ENCODE measurements at places on chromosomes 11 and 22.

DNA sequence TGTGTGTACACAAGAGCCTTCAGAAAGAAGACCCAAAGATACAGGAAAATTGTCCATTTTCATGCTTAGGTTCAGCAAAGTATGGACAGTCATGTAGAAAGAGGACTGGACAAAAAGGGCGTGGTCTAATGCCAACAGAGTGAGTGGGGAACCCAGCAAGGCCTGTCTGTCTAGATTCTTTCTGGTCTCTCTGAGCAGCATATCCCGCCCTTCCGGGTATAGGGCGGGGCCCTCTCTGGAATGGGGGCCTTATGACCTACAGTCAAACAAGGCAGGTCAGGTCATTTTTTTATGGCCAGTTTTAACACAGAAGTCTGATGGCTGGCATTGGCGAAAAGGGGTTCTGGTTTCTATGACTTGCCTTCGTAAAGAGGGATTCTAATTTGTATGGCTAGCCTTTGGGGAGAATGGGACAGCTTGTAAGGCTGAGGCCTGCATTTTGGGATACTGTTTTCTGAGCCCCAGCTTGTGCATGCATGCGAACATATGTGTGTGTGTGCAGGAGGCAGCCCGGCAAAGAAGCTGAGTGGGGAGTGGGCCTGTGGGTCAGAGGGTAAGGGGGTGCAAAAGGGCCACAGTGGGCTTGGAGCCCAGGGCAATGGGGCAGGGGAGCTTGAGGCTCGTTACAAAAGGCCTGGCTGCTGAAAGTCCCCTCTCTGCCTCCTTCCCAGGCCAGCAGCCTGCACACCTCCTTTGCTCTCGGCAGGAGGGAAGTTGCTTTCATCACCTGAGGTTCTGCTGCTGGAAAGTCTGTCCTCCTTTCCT is 130.5 kb upstream of the B3GAT1 start:
- DNase-seq: no peak

GRCh38 chr11:76837696-76838677 is 22.7 kb upstream of the ACER3 start:
- no peak for DNase-seq

- DNase-seq: no peak
Observed at GRCh38 chr11:20275987-20276965, 87.2 kb upstream of the HTATIP2 start.

- DNase-seq: no peak
Observed at GRCh38 chr11:34302046-34302921, 55.5 kb downstream of the ABTB2 start.

- DNase-seq: no peak
Observed at GRCh38 chr11:68550485-68550817, 89.9 kb downstream of the PPP6R3 start.

GRCh38 chr11:70756756-70757155 is 358.4 kb downstream of the CTTN start:
- DNase-seq: no peak

DNA sequence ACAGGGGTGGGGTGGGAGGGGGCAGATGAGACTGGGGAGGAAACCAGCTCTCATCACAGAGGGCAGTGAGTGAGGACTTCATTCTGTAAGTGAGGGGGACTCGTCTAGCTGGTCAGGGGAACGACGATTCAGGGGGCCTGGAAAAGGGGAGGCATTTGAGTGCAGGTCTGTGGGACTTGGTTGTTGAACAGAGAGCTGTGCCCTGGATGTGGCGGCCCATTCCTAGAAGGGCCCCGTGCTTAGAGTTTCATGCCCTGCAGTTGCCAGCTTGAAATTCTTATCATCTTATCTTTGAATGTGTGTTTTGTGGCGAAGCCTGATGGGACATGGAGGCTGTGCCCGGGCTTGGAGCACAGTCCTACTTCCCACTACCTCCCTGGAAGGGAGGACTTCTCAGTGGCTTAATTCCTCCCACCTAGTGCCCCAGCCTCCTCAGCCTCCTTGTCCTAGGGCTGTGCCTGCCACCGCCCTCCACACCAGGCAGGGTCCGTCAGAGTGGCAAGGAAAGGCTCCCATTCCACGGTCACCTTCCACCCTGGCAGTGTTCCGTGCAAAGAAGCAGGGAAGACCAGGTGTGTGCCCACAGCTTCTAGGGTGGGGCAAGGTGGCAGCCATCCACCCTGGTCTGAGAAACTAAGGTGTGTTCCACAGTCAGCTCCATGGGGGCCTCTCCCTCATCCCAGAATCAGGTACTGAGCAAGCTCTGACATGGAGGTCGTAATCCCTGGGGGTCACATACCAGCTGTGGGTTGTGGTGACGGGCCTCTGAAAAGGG is 59.7 kb upstream of the LMO1 start:
- DNase-seq: no peak

DNA sequence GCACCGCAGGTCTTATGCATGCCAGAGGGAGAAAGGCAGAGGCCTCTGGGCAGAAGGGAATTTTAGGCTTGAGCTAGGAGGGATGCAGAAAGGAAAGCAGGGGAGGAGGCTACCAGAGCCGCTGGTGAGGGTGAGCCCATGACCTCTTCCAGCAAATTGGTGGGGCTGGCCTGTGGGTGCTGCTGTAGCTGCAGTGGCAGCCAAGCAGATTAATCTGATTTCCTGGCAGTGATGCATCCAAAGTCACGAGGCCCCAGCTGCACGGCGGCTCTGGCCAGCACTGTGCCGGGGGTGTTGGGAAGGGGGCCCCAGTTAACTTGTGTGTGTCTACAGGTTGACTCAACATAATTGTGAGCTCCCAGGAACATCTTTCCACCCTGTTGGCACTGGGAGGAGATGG is 41.4 kb upstream of the B3GAT1 start:
- DNase-seq: no peak

GRCh38 chr22:45254789-45255278 is 14.1 kb upstream of the KIAA0930 start:
- DNase-seq: no peak

DNA sequence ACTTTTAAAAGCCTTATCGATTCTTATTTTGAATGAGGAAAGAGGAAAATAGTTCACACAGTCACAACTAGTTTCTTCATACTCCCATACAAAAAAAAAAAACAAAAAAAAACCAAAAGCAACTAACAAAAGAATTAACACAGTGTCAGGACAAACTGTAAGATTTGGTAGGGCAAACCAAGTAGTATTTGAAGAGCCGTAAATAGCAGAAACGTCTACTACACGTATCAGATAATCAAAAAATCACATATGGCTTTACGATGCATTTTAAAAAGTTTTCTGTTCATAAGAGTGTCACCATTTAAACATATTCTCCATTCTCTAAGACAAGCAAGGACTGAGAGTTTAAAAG is 2.3 kb downstream of the PICALM start:
- no peak for DNase-seq

DNA sequence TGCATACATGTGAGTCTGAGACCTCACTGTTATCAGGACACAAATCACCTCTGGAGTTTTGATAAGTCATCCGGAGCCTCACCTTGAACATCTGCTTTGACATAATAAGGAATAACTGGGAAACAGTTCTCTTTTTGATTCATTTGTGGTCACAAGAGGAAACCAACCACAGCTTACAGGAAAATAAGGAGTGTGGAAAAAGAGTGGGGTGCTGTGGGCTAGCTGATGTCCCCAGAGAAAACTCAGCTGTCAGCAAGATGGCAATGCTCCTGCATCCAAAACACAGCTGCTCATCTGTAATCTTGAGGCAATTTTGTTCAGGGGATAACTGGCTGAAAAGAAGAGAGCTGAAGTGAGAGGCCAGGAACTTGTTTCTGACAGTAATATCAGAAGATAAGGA is 416.4 kb upstream of the SYN3 start:
- no peak for DNase-seq

- DNase-seq: no peak
Observed at GRCh38 chr11:118002541-118003423, 16.6 kb downstream of the IL10RA start.

DNA sequence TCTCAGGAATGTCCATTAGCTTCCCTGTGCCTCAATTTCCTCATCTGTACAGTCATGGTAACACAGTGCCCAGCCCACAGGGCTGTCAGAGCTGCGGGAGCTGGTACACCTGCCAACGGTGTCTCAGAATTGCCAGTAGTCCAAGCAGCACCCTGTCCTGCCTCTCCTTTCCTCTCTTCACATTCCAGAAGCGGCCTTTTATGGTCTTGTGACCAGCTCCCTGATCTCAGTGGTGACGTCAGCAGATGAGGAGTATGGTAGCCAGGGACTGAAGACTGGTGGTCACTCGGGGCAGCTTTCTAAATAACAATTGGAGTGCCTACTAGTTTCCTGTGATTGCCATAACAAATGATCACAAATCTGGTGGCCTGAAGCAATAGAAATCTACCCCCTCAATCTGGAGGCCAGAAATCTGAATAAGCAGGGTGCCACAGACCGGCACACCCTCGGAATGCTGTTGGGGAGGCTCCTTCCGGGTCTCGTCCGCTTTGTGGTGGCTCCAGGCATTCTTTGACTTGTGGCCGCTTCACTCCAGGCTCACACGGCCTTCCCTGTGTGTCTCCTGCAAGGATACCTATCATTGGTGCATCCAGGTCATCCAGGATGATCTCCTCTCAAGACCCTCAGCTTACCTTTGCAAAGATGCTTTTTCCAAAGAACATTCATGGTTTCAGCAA is 2.1 kb downstream of the FADD start:
- no peak for DNase-seq

DNA sequence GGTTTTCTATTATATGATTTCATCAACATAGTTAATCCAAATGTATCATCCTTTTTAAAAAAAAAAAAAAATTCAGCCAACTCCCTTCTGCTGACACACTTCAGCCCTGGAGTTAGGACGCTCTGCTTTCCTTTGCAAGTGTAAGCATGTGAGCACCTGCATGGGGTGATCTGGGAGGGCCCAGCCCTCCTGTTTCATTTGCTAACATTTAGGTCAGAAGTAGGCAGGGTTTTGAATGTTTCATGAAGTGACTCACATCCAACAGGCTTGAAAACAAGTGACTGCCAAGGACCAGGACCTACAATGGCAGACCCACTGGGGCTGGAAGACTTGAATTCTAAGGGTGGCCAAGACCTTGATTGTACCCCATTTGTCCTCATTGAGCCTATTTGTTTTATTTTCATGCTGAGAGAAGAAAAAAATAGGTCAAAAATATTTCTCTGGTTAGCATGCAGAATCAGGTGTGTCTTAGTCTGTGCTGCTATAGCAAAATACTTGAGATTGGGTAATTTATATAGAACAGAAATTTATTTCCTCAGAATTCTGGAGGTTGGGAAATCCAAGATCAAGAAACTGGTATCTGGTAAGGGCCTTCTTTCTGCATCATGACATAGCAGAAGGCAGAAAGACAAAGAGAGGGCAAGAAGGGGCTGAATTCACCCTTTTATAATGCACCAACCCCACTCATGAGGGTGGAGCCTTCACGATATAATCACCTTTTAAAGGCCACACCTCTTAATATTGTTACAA is 137.6 kb downstream of the CD44 start:
- no peak for DNase-seq

DNA sequence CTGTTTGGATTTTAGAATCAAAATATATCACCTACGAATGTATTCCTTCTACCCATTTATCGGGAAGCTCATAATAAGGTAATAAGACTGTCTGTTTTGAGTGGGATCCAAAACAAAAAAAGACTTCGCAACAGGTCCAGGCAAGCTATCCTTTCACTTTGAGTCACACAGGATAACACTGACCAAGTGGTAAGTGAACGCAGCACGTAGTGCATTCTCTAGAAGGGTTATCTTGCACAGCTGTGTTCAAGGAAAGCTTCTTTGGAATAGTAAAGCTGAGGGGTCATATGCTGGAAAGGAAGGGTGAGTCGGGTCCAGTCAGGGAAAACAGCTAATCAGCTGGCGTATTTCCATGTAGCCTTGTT is 22.3 kb upstream of the NRGN start:
- DNase-seq: no peak

DNA sequence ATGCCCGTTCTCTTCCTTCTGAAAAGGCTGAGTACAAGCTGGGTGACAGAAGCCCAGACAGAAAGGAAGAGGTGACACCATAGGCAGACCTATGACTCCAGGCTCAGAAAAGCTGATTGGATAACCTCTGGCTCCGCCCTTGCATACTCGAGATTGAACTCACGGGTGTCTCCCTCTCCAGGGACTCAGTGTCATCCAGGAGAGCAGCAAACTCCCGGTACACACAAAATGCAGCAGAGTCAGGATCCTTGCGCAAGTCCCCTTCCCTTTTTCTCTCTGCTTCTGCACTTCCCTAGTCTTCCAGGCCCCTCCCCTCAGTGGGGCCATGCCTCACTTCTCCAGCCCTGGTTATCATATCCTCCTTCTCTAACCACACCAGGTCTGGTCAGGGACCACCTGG is 9.8 kb downstream of the SCN4B start:
- DNase-seq: no peak

DNA sequence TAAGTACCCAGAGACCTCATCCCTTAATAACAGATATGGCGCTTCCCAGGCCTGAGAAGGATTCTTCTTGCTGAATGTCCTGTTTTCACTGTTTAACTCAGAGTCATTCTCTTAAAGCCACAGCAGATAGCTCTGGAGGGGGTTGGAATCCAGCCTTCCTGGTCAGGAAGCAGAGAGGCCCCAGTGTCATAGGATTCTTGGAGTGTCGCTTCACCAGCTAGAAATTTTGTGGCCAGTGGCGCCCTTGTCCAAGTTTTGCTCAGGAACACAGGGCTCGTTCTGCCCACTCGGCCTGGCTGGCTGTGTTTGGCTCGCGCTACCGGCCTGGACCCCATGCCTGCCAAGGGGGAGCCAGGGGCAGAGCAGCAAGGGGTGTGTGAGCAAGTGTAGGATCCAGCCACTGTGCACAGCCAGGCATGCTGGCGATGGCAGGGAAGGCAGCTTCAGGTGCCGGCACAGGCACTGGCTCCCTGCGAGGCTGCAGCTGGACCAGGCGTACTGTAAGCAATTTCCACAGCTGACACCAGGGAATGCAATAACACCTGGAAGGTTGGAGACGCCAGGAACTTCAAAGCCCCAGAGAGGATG is 214.8 kb upstream of the SESN3 start:
- DNase-seq: no peak

DNA sequence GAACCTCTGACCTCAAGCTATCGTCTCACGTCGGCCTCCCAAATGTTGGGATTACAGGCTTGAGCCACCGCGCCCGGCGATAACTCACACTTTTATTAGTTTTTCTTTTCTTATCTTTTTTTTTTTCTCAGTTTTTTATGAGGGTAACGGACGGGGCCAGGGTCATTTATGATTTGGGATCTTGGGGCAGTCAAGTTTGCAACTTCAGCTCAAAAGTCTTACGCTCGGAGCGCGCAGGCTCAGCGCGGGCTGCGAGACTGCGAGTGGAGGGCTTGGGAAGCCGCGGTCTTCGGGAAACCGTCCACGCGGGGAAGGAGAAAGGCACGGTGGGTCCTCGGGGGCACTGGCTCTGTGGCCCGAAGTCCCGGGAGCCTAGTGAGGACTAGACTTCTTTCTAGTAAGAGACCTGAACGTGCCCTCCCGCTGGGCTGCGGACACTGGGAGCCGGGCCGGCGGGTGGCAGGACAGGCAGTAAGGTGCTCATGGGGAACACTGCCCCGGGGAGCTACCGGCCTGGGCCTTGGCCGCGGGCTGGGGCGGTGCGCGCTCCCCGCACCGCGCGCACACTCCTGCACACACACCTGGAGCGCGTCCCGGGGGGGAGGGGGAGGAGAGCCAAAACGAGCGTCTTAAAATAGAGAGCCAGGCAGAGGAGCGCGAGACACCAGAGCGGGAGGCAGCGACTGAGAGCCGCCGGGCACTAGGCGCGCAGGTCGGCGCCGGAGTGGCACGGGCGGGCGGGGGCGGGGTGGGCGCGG is 476 bp upstream of the BARX2 start:
- peak; percentile 49 for DNase-seq

- DNase-seq: no peak
Observed at GRCh38 chr22:35072925-35073324, 7.0 kb downstream of the ISX start.

GRCh38 chr22:27331526-27332281 is 469.9 kb downstream of the MN1 start:
- peak; percentile 44 for DNase-seq
